NCI-H1105 (cell line): ENCODE measurements at places on chromosomes 6 and 20.
A peak's percentile ranks its signal among the peaks of the same experiment; 100 is the strongest.

- no peak for DNase-seq
These were observed 255.5 kb upstream of the RUNX2 start for GRCh38 chr6:45072673-45073072.

DNA sequence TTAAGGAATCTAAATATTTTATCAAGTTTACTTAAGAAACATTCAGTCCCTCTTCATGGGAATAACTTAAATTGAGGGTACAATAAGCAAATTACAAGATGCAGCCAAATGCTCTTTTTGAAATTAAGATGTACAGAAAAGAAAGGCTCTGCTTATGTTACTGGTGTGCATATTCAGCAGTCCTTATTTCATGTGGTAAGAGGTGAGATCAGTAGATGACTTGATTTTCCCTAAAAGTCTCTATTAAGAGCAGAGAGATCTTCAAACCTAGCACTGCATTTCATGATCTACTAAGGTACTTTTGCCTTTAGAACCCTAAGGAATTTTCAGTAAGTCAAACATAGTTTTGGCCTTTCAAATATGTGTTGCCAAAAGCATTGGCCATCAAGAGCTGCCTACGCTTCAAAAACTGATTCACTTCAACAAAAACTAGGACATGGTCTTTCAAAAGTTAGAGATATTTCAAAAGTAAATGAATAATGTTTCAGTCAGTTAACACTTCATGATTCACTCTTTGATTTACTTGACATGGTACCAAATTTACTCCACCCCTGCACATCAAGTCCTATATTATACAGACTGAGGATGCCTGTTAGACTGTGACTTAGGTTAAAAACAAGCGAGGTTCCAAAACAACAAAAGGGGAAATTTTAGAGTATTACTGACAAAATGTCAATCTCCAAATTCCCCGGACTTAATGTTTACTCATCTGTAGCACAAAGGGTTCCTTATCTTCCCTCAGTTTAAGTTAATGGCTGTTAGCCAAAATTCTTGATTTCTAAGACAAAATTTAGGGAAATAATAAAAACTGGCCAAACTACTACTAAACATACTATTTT is 19.2 kb downstream of the C6orf62 start:
- no peak for DNase-seq

GRCh38 chr6:88165087-88165843 is 882 bp downstream of the CNR1 start:
- no peak for DNase-seq

GRCh38 chr20:57061051-57061900 is 205.2 kb downstream of the BMP7 start:
- DNase-seq: peak; percentile 24

DNA sequence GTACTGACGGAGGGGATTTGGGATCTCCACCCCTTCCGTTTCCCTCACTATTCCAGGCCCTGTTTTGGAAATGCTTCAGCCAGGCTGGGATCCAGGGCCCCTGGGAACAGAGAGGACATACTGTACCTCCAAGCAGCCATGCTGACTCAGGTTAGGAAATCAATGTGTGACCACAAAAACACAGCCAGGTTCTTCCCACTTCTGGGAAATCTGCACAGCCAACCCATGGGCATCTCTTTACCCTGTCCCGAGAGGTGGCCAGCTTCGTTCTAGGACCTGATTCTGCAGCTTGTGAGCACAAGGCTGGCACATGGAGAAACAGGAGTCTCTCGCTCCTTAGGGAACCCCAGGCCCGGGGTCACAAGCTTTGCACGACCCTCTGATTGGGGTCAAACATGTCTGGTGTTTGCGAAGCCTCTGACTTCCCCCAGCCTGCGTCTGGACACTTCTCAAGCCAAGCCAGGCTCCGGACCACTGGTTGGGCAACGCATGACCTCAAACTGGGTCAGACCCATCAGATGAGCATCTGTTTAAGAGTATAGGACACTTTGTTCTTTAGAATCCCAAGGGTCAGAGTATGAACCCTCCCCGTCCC is 8.3 kb upstream of the TTPAL start:
- no peak for DNase-seq

- DNase-seq: no peak
These were observed 111.2 kb downstream of the TRERF1 start for GRCh38 chr6:42340511-42340910.

DNA sequence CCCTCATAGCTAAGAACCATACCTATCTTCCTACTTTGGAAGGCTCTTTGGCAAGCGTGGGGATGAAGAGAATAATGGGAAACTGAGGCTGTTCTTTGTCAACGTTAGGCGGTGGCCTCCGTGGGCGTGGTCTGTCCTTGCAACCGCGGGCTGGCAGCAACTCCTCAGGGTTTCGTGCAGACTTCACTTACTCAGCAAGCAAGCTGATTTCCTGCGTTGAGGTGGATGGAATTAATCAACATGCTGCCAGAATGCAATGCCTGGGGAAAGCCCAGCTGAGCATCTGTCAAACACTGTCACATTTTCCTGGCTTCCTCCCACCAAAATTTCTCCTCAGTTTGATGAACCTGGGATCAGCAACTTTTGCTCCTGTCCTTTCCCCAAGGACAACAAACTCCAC is 9.2 kb upstream of the IL17F start:
- DNase-seq: no peak

- DNase-seq: no peak
These were observed 23.8 kb downstream of the RFPL4B start for GRCh38 chr6:112370946-112371345.

- DNase-seq: no peak
These were observed 295.5 kb upstream of the ADGRB3 start for GRCh38 chr6:68339488-68340131.

GRCh38 chr20:9011121-9011520 is 57.8 kb upstream of the PLCB4 start:
- no peak for DNase-seq

- no peak for DNase-seq
These were observed 34.3 kb downstream of the COL12A1 start for GRCh38 chr6:75171567-75171966.

- no peak for DNase-seq
These were observed 68.2 kb downstream of the C6orf52 start for GRCh38 chr6:10626154-10626741.

GRCh38 chr6:136592930-136593673 is 42.9 kb upstream of the MAP7 start:
- DNase-seq: no peak

- no peak for DNase-seq
These were observed 32.7 kb downstream of the CENPW start for GRCh38 chr6:126372626-126373025.

GRCh38 chr20:40134176-40134575 is 554.9 kb downstream of the MAFB start:
- no peak for DNase-seq

- no peak for DNase-seq
These were observed 45.6 kb downstream of the LYRM4 start for GRCh38 chr6:5215159-5215558.

- no peak for DNase-seq
These were observed 9.0 kb upstream of the TREM2 start for GRCh38 chr6:41171908-41172307.

DNA sequence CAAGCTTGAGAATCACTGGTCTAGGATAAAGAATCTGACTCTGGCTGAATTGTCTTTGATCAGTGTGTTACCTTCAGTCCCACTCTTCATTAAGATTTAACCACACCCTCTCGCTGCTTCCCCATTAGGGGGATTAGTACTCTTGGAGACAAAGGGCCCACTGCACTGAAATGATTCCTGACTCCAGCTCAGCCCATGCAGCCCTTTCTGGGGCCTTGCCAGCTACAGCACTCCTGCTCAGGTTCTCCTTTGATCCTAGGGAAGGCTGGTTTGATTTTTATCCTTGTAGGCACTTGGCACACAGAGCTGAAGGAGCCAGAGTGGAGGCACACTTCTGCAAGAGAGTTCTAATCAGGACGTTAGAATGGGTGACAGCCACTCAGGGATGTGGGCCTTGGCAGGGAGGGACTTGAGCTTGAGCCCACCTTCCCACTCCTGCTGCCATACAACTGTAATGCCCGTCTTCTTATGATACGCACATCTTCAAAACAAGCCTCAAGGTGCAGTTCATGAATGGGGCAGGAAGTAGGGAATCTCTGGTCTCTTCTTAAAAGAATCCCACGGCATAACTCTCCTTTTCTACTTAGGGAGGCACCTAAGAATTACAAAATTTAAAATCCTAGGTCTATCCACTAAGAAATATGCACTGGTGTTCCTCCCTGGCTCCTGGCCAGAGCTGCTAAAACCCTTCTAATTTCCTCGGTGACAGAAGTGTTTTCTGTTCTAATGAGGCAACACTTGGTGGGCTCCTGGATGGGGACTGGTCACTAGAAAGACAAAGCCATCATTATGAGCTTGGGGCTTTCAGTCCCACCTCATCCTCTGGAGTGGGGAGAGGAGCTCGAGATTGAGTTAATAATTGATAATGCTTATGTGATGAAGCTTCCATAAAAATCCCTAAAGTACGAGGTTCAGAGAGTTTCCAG is 1.5 kb upstream of the SLA2 start:
- no peak for DNase-seq

DNA sequence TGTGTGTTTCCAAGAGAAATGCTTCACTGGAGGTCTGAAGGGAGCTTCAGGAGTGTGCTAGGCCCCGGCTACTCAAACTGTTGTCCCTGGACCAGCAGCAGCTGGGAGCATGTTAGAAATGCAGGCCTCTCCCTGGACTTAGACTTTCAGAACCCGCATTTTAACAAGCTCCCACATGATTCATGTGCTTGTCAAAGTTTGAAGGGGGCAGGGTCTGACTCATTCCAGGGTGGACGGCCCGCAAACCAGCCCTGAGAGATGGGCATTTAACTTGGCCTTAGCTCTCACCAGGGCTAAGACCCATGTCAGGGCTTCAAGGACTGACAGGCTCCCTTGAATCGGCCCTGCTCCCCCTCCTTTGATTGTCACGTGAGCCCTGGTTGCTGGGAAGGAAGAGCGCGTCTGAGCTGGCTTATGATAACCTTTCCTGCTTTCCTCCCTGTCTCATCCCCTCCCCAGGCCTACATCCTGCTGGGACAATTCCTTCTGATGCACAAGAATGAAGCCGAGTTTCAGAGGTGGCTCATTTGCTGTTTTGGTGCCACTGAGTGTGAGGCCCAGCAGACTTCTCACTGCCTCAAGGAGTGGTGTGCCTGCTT is 35.5 kb downstream of the BANF2 start:
- no peak for DNase-seq

GRCh38 chr6:133396233-133396983 is 155.3 kb downstream of the EYA4 start:
- DNase-seq: peak; percentile 75

DNA sequence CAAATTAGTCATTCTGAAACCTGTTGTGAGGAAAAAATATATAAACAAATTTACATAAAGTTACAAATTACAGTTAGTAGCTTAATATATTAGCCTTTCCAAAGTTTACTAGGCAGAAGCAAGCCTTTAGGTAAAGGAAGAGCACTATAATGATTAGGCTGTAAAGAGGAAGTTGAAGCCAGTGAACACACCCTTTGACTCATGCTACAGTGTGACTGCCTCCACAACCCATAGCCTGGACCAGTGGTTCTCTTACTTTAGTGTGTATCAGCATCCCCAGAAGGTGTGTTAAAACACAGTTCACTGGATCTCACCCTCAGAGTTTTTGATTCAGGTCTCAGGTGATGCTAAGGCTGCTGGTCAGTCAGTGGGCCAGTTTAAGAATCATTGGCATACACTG is 91.4 kb upstream of the DEFB112 start:
- no peak for DNase-seq

- no peak for DNase-seq
These were observed 149.6 kb downstream of the CDH26 start for GRCh38 chr20:60107621-60108390.

DNA sequence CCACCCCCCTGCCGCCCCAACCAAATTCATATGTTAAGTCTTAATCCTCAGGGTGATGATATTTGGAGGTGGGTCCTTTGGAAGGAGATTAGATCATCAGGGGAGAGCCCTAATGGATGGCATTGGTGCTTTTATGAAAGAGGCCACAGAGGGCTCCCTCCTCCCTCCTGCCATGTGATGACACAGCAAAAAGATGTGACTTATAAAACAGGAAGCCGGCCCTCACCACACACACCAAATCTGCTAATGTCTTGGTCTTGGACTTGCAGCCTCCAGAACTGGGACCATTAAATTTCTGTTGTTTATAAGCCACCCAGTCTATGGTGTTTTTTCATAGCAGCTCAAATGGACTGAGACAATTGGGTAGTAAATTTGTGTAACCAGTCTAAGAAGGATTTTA is 176.3 kb downstream of the ADGRG6 start:
- DNase-seq: no peak

- no peak for DNase-seq
These were observed 166.7 kb downstream of the TTLL2 start for GRCh38 chr6:167491438-167492099.

GRCh38 chr6:53347921-53348370 is 804 bp downstream of the ELOVL5 start:
- peak; percentile 75 for DNase-seq

DNA sequence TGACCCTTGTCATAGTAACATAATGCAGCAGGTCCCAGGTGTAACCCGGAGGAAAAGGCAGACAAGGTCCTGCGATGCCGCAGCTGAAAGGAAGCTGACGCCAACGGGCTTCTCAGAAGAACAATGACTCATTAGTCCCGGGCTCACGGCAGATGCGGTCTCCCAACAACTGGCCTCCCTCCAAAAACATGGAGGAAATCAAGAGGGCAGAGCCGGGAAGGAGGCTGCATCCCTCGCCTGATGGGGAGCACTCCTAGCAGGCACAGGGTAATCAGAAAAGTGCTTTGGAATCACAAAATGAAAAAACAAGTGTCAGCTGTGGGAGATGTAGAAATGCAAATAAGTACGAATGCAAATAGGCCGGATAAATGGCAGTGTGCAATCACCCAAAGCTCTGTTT is 165.2 kb upstream of the AGPAT4 start:
- peak; percentile 96 for DNase-seq

DNA sequence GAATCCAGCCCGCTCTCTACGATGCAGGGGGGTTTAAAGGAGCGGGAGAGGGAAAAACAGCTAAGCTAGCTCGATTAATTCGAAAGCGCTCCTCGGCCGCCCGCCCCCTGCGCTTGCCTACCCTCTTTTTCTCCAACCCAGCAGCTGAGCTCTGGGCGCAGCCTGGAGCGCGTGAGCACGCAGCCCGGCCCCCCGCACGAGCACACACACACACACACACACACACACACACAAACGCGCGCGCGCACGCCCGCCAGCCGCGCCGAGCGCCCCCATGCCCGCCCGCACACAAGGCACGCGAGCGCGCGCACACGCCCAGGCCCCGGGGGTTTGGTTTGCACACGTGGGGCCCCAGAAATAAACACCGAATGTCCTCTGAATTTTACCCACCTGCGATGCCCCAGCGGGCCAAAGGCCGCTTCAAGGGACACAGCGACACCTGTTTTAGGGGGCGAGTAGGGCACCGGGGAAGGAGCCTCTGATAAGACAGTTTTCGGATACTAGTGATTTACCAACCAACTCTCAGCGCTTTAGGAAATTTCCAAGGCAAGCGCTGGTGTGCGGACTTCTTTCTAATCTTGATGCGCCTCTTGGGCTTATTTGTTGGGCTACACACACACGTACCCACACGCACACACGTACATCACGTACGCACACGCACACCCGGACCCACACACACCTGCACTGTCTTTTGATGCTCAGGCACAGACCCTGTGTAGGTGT is 802 bp upstream of the NRN1 start:
- peak; percentile 79 for DNase-seq
